ENCODE measurements at places on chromosomes 13 and 19.

- peak; percentile 69 for DNase-seq
These were observed 21.4 kb downstream of the SIGLECL1 start for GRCh38 chr19:51272183-51272810.

DNA sequence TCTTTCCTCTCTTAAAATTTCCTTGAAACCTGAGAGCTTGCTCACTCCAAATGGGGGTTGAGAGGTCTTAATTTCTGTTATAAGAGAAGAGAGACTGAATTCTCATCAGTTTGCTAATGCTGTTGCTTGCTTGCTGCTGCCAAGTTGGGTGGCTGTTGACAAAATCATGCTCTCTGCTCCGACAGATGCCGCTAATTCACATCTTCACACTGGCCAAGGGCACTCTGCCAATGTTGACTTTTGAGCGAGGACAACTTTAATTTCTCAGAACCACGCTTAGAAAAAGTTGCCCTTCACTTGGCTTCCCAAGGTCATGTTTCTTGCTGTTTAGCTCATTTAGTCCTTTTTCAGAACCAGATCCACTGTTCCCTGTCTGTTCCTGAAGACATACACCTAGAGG is 402.9 kb downstream of the HS6ST3 start:
- no peak for DNase-seq

DNA sequence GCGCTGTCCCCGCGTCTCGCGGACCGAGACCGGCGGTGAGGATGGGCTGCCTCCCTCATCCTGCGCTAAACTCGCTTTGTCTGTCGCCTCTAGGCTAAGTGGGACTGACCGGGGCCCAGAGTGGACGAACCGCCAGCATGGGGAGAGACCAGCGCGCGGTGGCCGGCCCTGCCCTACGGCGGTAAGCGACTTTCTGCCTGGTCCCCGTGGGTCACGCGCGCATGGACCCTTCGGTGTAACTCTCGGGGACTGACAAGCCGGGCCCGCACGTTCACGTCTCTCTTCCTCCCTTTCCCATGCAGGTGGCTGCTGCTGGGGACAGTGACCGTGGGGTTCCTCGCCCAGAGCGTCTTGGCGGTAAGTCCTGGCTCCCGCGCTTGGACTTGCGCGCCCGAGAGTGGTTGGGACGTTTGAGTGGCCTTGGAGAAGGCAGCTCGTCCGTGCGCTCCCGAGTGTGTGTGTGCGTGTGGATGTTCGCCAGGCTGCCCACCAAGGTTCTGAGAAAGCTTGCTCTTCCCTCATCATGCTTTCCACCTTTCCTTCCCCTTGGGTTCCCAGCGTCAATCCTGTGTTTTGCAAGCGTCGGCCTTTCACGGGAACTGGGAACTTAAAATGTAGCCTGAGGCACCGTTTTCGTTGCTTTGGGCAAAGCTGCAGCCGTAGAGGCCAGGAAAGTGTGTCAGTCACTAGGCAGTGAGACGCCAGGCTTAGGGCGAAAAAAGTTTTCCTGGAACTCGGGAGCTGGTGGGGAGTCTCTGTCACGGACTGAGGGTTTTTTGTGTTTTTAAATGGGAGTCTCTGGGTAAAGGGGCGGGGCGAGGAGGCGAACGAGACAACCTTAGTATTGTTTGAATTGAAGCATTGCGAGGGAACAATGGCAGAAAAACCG is 927 bp downstream of the COL4A2 start:
- DNase-seq, result no peak

DNA sequence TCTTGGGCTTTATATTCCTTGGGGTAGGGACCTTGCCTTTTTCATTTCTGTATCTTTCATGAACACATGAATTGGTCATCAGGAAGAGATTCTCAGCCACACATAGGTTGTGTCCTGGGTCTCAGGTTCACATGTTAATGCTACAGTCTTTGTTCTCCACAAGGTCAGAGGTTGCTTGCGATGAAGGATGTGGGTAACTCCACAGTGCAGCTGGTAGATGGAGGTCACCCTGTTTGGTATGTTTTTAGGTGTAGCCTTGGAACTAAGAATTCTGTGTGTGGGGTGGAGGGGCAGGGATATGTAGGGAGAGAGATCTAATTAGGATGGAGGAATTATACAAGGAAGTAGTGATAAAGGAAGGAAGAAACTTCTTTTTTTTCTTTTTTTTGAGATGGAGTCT is 23.2 kb downstream of the CEACAM1 start:
- no peak for DNase-seq

DNA sequence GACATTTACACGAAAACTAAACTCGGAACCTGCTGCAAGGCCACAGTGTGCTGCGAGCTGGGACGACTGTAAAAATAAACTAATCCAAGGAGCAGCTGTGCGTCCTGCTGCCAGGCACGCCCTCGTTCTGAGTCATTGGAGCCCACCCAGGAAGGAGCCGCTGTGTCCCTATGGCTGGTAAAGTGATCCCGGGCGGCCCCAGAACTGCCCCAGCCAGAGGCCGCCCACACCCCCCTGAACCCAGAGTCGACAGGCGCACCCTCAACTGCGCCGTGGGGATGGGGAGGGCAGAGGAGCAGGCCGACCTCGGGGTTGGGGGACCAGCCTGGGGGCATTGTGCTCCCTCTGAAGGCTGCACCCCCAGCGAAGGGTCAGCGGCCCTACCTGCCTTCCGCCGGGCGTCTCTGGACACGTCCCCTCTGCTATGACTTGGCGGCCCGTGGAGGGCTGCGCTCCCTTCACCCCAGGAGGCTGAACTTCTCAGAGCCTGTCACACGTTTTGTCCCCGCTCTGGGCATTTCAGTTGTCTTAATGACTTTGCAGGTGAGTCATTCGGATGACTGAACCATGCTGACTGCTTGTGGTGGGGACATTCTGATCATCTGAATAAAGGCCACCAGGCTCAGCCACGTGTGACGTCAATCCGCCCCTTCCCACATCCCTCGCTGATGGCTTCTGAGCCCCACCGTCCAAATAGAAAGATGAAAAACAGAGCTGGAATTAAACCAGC is 42.7 kb downstream of the ADPRHL1 start:
- DNase-seq, result no peak

DNA sequence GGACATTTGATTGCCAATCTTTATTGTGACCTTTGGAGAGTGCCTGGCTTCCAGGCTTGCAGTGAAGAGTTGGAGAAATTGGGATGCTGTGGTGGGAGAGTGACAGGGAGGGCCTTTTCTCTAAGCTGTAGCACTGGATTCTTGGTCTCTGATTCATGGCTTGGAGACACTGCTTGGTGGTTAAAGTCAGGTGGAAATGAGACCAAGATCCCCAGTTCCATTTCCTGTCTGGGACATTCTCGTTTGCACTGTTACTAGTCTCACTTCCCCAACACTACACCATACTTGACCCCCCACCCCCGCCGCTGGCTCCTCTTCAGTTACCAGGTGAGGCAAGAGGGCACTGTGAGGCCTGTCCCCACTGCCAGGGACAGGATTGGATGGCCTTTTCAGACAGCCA is 2.9 kb downstream of the SUPT5H start:
- peak; percentile 38 for DNase-seq

DNA sequence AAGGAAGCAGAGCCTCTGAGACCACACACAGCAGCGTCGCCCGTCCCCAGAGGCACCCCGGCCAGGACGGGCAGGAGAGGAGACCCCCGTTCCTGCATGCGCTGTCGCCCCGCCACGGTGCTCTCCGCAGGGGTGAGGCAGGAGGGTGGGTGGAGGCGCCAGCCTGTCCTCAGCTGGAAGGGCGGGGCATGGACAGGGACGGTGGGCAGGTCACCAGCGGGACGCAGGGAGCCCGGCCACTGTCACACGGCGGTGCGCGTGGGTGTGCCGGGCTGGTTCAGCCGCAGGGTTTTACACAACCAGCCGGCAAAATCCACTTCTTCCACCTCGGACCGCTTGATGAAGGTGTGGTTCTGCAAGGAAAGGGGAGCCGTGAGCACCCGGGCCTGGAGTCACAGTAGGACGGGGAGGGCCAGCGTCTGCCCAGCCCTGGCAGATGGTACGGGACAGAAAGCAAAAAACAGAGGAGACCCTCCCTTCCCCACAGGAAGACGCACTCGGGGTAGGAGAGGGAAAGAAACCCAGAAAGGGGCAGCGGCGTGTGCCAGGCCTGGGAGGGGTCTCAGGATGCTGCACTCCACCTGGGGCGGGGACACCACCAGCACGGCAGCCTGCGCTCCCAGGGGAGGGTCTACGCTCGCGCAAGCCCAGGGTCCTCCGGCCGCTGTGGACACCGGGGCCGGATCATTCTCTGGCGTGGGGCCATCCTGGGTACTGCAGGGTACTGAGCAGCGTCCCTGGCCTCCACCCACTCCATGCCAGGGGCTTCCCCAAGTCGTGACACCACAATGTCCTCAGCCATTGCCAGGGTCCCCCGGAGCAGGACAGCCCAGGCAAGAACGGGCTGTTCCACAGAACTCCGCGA is 23.9 kb upstream of the ZBTB7A start:
- DNase-seq, result no peak

DNA sequence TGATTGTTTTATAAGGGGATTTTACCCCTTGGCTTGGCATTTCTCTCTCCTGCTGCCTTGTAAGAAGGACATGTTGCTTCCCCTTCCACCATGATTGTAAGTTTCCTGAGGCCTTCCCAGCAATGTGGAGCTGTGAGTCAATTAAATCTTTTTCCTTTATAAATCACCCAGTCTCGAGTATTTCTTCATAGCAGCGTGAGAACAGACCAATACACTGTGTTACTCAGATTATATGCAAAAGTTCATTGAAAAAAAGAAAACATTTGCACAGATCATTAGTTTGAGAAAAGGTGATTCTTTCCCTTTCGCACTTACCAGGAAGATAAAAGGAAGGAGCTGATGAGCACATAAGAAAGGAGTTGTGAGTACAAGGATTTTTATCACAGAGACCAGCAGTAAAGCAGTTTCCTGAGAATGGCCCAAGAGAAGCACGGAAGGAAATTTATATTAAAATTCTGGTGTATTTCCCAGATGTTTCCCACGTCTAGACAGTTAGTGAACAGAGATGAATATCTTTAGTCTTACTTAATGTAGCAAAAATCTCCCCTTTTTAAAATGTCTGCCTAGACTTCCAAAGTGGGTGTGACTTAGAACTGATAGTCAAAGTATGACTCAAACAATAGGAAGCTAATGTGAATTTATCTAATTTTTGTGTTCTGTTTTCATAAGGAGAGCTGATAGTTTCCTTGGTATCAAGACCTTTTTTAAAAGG is 431.8 kb upstream of the SGCG start:
- DNase-seq, result no peak

DNA sequence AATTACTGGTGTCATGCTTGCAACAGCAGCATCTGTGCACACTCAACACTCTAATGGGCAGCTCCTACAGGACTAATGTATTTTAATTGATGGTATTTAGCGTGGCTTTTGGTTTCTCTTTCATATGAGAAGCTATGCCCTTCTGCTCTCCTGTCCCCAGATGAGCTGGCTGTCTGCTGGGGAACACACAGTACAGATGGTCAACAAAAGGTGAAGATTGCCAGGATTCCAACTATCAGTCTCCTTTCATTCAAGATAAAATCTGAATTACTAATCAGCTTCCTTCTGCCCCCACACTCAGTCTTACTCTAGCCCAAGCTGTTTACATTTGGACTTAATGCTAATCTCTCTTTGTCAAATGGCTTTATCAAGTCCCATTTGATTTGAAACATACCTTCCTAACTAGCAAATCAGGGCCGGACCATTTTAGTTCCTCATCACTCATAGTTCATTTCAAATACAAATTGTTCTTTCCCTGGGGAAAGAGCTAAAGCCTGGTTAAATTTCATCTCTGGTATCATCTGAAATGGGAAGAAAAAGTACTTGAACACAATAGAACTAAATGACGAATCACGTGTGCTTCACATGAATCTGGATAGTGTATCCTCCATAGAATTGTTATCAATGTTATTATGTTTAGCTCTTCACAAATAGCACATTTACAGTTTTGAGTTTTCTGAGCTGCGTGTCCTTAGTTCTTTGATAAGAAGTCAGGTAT is 988.0 kb downstream of the PCDH17 start:
- no peak for DNase-seq

DNA sequence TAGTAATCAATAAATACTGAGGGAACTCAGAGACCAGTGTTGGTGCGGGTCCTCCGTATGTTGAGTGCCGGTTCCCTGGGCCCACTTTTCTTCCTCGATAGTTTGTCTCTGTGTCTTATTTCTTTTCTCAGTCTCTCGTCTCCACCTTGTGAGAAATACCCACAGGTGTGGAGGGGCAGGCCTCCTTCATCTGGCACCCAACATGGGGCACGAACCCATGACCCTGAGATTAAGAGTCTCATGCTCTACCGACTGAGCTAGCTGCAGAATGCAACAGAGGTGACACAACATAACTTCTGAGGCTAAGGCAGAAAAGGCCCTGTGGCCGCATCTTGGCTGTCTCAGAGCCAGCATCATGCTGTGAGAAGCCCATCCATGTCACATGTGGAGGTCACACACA is 5.3 kb upstream of the ZNF613 start:
- no peak for DNase-seq

DNA sequence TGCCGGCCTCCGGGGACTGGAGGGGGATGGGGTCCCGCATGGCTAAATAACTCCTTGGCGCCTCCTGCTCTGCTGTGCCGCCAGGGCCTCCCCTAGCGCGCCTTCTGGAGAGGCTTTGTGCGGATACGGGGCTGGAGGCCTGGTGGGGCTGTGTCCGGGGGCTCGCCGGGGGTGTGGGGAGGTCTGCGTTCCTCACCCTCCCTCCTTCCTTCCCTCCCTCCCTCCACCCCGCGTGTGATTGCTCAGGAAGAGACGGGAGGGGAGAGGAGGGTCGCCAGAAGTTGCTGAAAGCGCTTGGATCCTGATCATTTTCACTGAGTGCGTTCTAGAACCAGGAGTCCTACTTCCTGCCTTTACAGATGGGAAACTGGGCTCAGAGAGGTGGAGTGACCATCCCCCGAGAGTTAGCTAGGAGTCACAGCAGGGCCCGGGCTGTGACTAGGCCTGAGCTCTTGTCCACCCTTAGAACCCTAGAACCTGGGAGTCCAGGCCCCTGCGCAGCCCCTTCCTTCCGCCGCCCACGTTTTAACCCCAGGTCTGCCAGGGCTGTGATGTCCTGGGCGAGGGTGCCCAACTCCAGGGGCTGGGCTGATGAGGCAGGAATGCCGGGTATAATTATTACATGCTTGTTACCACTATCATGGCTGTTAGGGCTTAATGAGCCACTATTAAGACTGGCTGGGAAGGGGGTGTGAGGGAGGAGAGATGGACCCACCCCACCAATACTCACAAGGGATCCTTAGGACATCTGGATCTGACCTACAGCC is 782 bp upstream of the JUND start:
- DNase-seq, result no peak

GRCh38 chr19:10981252-10981895 is 20.5 kb downstream of the SMARCA4 start:
- no peak for DNase-seq

- no peak for DNase-seq
These were observed 506.2 kb downstream of the FGF9 start for GRCh38 chr13:22176968-22177520.

- peak; percentile 80 for DNase-seq
These were observed 10.5 kb downstream of the PVR start for GRCh38 chr19:44653977-44654774.

- peak; percentile 89 for DNase-seq
These were observed 7.3 kb upstream of the TLE2 start for GRCh38 chr19:3036119-3036976.

- DNase-seq, result no peak
These were observed 2.0 kb downstream of the LMTK3 start for GRCh38 chr19:48509467-48510194.

GRCh38 chr13:31875134-31875533 is 135.8 kb downstream of the RXFP2 start:
- no peak for DNase-seq
